ENCODE measurements at places on chromosomes 16 and 17. TPM values are rescaled to one million over a fixed set of nuclear protein-coding genes. Genes with fewer than 3 reads are reported as not detected.

The LMF1 gene
- total RNA-seq, result 11.4 TPM

The ESRP2 gene
- total RNA-seq, result not detected

The DRC7 gene
- not detected for total RNA-seq

The MAPT gene
- total RNA-seq, result 0.15 TPM

The RNF112 gene
- total RNA-seq, result 0.20 TPM

The GPR142 gene
- not detected for total RNA-seq

The THUMPD1 gene
- total RNA-seq, result 38.5 TPM

The NECAB2 gene
- total RNA-seq, result not detected

The KRT12 gene
- total RNA-seq, result not detected

- peaks cover 2% of the 10 kb centered on the region for H3K27me3 ChIP-seq
- H3K4me1 ChIP-seq, result peaks cover 31% of the 10 kb centered on the region
Observed at GRCh38 chr16:29700253-29700987, 21.4 kb downstream of the QPRT start.

- no peak overlapping the region for H3K27ac ChIP-seq
- H3K27me3 ChIP-seq, result peaks cover 3% of the 10 kb centered on the region
Observed at GRCh38 chr17:74151551-74152315, 51.7 kb upstream of the RPL38 start.

DNA sequence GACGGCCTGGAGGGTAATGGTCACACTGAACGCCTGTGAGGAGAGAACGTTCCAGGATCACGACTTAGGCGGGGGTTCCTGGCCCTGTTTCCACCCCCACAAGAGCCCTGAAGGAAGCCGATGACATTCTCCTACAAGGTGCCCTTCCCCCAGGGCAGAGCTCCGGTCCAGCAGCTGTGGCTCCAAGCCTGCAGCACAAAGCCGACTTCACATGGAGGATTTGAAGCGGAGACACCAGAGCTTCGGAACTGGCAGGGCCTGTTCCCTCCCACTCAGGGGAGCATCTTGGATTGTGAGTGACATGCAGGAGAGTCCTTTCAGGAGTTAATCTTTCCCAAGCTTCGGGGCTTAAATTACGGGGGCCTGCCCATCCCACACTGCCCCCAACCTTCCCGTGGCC, 5.0 kb downstream of the FADS6 start:
- no peaks in the 10 kb centered on the region for H3K4me1 ChIP-seq
- no peaks in the 10 kb centered on the region for H3K36me3 ChIP-seq
- no peak overlapping the region for H3K4me3 ChIP-seq
- H3K27me3 ChIP-seq, result peaks cover 33% of the 10 kb centered on the region
- DNase-seq, result no peak

GRCh38 chr17:19328441-19329061, 34.0 kb downstream of the B9D1 start:
- DNase-seq, result no peak
- H3K4me1 ChIP-seq, result peaks cover 5% of the 10 kb centered on the region
- H3K4me3 ChIP-seq, result no peak overlapping the region
- peaks cover 5% of the 10 kb centered on the region for H3K27me3 ChIP-seq
- no peak overlapping the region for H3K27ac ChIP-seq
- H3K36me3 ChIP-seq, result peaks cover 1% of the 10 kb centered on the region

DNA sequence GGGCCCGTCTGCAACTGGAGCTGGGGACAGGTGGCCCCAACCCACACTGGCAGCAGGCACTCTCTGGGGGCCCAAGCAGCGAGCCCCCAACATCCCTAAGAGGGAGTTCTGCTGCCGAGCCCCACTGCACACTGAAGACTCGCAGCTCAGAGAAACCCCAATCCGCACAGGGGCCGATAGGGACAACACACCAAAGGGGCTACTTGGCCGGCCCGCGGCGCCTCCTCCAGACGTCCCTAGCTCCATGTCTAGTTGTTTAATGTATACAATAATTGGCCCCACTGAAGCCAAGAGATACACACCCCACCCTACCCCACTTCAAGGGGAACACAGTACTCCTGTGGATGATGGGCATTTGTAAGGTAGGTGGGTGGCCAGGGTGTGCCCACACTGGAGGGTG, 62.7 kb downstream of the ZNF423 start:
- H3K4me3 ChIP-seq, result no peak overlapping the region
- no peaks in the 10 kb centered on the region for H3K36me3 ChIP-seq
- no peaks in the 10 kb centered on the region for H3K4me1 ChIP-seq
- no peak overlapping the region for H3K27ac ChIP-seq
- H3K27me3 ChIP-seq, result no peaks in the 10 kb centered on the region

- H3K4me1 ChIP-seq, result no peaks in the 10 kb centered on the region
- no peak overlapping the region for H3K27ac ChIP-seq
- no peak overlapping the region for H3K4me3 ChIP-seq
- no peaks in the 10 kb centered on the region for H3K27me3 ChIP-seq
Observed at GRCh38 chr17:71726341-71726740, 394.5 kb upstream of the SOX9 start.

- peaks cover 36% of the 10 kb centered on the region for H3K27me3 ChIP-seq
- peaks cover 2% of the 10 kb centered on the region for H3K4me1 ChIP-seq
- DNase-seq, result no peak
- no peak overlapping the region for H3K4me3 ChIP-seq
Observed at GRCh38 chr17:42518046-42518754, 17.8 kb upstream of the NAGLU start.

DNA sequence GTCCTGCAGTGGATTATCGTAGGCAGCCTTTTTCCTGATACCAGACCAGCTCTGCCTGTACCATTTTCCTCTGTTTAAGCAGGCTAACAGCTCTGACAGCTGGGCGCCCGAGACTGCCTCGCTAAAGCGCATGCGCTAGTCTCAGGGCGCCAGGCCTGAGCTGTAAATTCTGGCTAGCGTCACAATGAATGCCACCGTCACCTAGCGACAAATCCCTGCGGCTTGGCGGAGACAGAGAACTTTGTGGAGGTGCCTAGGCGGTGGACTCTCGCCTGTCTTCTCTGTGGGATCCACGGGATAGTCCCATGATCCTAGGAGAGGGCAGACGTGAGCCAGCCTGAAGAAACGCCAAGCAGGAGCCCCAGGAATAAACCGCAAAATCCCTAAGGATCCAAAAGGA, 573.9 kb downstream of the KCNJ18 start:
- no peaks in the 10 kb centered on the region for H3K36me3 ChIP-seq
- no peak for DNase-seq
- H3K4me3 ChIP-seq, result no peak overlapping the region
- no peak overlapping the region for H3K27ac ChIP-seq
- no peaks in the 10 kb centered on the region for H3K4me1 ChIP-seq

DNA sequence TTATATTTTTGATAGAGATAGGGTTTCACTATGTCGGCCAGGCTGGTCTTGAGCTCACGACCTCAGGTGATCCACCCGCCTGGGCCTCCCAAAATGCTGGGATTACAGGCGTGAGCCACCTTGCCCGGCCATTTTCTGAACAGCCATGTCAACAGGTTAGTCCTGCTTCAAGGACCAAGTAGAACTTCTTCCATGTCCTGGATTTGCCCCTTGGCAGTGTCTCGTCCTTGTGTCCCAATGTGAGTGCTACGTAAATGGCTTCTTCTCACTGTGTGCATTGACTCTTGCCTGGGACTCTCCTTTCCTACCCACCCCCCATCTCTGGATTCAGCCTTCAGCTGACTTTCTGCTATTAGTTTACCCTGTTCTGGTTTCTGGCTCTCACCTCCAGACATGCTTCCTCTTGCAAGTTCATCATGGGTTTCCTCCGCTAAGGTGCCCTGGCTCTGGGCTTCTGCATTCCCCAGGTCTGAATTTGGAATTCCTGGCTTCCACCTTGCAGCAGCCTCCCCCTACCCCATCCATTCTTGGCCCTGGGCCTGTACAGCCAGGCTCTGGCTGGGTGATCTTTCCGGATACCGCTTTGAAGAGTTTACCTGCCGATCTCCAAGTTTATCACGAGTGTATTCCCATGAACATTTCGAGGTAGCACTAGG, 14.0 kb upstream of the IRF8 start:
- peaks cover 26% of the 10 kb centered on the region for H3K4me1 ChIP-seq
- DNase-seq, result no peak
- no peak overlapping the region for H3K27ac ChIP-seq
- no peaks in the 10 kb centered on the region for H3K36me3 ChIP-seq

- peak within 1 kb of the TSS; percentile 61 for H3K27ac ChIP-seq
- H3K36me3 ChIP-seq, result peaks cover 23% of the 10 kb centered on the region
- H3K27me3 ChIP-seq, result peaks cover 23% of the 10 kb centered on the region
- DNase-seq, result peak; percentile 75
- H3K4me1 ChIP-seq, result peaks cover 28% of the 10 kb centered on the region
Observed at GRCh38 chr16:58198022-58198683, at the start of gene CSNK2A2. Gene CSNK2A2, minus strand, starts transcription at chr16:58198106. Its CDS starts 370 bp downstream, at chr16:58197736.

DNA sequence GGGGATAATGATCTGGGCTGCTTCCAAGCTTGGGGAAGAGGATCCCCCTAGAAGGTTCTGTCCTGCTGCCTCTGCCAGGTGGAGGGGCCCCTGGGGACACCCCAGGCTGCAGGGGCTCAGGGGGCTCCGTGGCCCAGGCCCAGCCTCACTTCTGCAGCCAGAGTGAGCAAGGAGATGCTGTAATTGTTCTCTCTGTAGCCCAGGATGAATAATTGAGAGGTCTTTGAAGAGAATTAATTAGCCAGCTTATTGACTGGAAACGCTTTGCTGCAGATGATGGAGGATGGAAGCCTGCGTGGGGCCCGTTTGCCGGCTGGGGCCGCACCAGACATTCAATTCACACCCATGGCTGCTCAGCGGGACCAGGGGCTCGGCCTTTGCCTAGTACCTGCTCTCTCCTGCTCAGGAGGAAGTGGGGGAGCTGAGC, 38.5 kb downstream of the TMEM235 start:
- H3K27ac ChIP-seq, result no peak overlapping the region
- H3K36me3 ChIP-seq, result no peaks in the 10 kb centered on the region
- peaks cover 4% of the 10 kb centered on the region for H3K4me1 ChIP-seq
- DNase-seq, result no peak
- peaks cover 17% of the 10 kb centered on the region for H3K27me3 ChIP-seq

GRCh38 chr17:15233022-15233805, 31.9 kb downstream of the PMP22 start:
- no peak overlapping the region for H3K27ac ChIP-seq
- peaks cover 3% of the 10 kb centered on the region for H3K27me3 ChIP-seq
- H3K4me3 ChIP-seq, result no peak overlapping the region
- no peak for DNase-seq
- H3K36me3 ChIP-seq, result no peaks in the 10 kb centered on the region

DNA sequence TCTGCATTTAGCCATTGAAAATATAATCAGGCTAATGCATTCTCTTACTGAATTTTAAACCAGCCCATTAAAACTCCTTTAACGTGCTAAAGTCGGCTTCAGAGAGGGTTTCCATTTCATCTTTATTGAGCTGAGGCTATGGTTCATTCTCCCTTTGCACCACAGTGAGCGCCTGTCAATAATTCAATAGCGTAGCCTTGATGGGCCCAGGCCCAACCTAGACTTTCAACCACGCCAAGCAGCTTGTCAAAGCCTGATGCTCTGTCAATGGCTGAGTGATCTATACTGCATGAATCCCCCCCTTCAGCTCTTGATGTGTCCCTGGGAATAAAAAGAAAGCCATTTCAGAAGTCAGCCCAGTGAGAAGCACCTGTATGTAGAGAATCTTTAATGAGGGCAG, 106.0 kb downstream of the RBFOX1 start:
- no peak overlapping the region for H3K4me3 ChIP-seq
- no peak for DNase-seq
- no peak overlapping the region for H3K27ac ChIP-seq
- peaks cover 1% of the 10 kb centered on the region for H3K36me3 ChIP-seq

- DNase-seq, result no peak
- no peak overlapping the region for H3K27ac ChIP-seq
- H3K36me3 ChIP-seq, result no peaks in the 10 kb centered on the region
Observed at GRCh38 chr16:87551487-87551886, 50.8 kb upstream of the JPH3 start.

- H3K27ac ChIP-seq, result no peak overlapping the region
- no peaks in the 10 kb centered on the region for H3K27me3 ChIP-seq
- DNase-seq, result no peak
- no peaks in the 10 kb centered on the region for H3K36me3 ChIP-seq
- no peak overlapping the region for H3K4me3 ChIP-seq
- H3K4me1 ChIP-seq, result no peaks in the 10 kb centered on the region
Observed at GRCh38 chr17:76911299-76912017, 43.3 kb downstream of the MGAT5B start.

GRCh38 chr17:61499632-61500031, 47.4 kb downstream of the TBX4 start:
- H3K27me3 ChIP-seq, result peaks cover 33% of the 10 kb centered on the region
- H3K27ac ChIP-seq, result no peak overlapping the region
- no peak for DNase-seq
- H3K36me3 ChIP-seq, result no peaks in the 10 kb centered on the region

- H3K27me3 ChIP-seq, result peaks cover 4% of the 10 kb centered on the region
- peak; percentile 12 for DNase-seq
- H3K4me3 ChIP-seq, result peak overlapping the region; percentile 24
- peaks cover 2% of the 10 kb centered on the region for H3K4me1 ChIP-seq
Observed at GRCh38 chr16:27108826-27109665, 42.3 kb downstream of the C16orf82 start.

GRCh38 chr17:32831627-32832243, 45.2 kb downstream of the MYO1D start:
- no peak overlapping the region for H3K4me3 ChIP-seq
- peaks cover 2% of the 10 kb centered on the region for H3K27me3 ChIP-seq
- H3K27ac ChIP-seq, result no peak overlapping the region

DNA sequence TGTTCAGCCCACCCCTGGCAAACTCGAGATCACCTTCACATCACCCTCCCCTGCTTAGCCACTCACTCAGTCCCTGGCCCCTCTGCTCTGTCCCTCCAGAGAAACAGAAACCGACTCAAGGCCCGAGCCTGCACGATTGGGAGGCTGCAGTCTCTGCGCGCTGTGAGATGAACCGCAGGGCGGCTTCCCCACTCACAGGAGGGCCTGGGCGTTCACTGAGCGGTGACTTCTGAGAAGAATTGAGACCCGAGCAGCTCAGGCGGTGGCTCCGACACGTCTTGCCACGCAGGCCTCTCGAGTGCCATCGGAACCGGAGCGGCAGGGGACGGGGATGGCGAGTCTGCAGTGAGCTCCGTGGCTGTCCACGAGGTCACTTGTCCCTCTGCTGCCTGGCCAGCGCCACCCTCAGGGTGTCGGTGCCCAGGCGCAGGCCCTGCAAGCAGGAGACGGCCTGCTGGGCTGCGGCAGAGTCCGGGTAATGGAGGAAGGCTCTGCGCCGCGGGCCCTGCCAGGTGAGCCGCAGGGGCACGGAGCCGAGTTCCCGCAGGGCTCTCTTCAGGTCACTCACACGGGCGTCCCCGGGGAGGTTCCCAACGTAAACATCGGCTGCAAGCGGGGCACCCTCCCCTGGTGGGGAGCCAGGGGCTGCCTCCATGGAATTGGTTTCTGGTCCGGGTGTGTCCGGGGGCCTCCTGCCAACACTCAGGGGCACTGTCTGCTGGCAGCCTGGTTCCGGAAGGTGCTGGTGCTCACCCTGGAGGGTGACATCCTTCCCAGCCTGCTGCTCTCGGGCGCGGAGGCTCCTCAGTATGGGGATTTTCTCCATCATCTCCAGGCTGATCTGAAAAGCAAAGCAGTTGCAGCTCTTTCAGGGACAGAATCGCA, 21.6 kb downstream of the FOXF1 start:
- H3K4me3 ChIP-seq, result no peak overlapping the region
- peaks cover 2% of the 10 kb centered on the region for H3K36me3 ChIP-seq
- DNase-seq, result no peak
- no peaks in the 10 kb centered on the region for H3K27me3 ChIP-seq
- no peak overlapping the region for H3K27ac ChIP-seq

GRCh38 chr17:72189768-72190593, 69.2 kb downstream of the SOX9 start:
- H3K4me1 ChIP-seq, result no peaks in the 10 kb centered on the region
- H3K36me3 ChIP-seq, result no peaks in the 10 kb centered on the region
- no peak overlapping the region for H3K4me3 ChIP-seq
- H3K27ac ChIP-seq, result no peak overlapping the region
